ENCODE measurements at places on chromosomes 2 and 18.

DNA sequence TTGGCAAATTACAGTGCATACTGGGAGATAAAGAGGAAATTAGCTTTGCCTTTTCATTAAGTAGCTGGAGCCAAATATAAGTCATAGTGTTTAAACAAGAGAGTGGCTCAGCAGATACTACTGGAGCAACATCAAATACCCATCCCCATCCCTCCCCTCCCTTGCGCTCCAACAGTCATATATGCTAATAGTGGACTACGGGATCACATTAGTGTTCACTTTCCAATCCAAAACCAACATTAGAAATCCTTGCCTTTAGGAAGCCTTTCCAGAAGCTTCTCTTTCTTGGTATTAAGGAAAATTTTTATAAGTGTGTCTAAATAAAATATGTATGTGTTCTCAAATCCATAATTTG is 1669.3 kb downstream of the SUCLG1 start:
- DNase-seq = no peak

DNA sequence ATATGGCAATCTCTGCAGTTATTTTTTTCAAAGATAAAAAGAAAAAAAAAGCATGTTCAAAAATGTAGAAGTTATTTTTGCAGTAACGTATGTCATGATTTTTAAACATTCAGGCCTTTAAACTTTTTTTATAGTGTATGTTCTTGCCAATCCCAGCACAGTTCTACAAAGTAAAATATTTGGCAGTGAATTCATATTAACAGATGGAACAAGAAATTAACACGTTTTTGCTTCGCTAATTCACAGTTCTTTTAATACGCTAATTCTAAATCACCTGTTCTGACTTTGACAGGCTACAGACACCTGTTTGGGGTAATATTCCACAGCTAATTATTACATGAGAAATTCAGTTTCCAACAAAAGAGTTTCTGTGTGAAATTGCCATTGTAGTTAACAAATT is 183.2 kb downstream of the ARHGAP15 start:
- DNase-seq = no peak

DNA sequence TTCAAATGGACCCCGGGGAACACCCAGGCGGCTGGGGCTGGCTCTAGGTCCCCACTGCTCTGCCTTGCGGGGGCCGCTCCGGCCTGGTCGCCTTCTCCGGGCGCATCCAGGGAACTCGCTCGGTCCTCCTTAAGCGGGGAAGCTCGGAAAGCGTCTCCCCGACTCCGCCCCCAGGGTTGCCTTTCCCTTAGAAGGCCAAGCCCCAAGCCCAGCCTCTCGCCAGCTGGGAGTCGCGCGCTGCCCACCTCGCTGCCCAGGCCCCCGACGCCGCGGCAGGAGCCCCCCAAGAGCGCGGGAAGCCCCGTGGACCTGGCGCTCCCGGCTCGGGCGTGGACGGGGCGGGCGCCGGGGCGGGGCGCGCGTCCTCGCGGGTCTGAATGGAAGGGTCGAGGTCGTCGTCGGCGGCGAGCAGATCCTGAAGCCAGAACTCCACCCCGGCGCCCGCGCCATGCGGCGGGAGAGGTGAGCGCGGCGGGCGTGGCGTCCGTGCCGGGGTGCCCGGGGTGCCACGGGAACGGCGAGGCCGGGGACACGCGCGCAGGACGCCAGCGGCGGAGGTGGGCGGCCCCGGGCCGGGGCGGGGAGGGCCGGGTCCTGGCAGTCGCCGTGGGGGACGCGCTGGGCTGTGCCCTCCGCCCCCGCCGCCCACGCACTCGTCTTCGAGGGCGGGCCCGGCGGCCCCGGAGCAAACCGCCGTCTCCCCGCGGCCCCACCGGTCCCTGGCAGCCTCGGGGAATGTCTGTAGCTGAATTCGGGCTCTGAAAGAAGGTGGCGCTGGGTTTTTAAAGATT is at the start of gene BOK:
BOK (plus strand) TSS at position 214 of the 791 bp plus-strand sequence. CDS start 739 bp downstream, outside the sequence.
- DNase-seq = no peak

DNA sequence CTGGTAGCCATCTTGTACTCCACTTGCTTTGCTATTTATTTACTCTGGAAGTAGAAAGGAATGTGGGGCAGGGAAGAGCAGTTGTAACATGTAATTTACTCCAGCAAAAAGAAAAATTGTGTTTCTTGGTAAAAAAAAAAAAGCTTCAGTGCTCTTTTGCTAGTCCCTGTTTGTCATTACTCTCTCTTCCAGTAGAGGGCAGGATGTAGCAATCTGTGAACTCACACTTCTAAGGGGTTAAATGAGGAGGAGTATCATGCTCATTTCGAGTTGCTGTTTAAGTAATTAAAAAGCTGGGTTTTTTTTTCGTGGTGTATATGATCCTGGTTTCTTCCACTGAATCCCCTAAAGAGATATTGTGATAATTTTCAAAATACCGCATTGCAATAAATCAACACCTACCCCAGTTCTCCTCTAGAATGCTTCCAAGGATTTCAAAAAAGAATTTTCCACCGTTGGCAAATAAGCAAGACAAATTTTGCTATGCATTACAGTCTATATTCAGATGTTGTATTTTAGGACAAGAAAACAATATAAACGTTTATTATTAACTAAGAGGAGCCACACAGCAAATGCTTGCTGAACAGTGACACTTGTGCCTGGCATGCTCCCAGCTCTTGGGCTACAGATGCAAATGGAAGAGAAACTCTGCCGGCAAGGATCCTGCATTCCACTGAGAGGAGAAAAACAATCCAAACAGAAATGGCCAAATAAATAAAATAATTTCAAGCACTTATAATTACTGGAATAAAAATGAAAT is 261.6 kb downstream of the ASXL3 start:
- no peak for DNase-seq
